ENCODE measurements at places on chromosomes 11 and 22.

- no peak for DNase-seq
Observed at GRCh38 chr11:90908074-90908473, 685.2 kb upstream of the CHORDC1 start.

DNA sequence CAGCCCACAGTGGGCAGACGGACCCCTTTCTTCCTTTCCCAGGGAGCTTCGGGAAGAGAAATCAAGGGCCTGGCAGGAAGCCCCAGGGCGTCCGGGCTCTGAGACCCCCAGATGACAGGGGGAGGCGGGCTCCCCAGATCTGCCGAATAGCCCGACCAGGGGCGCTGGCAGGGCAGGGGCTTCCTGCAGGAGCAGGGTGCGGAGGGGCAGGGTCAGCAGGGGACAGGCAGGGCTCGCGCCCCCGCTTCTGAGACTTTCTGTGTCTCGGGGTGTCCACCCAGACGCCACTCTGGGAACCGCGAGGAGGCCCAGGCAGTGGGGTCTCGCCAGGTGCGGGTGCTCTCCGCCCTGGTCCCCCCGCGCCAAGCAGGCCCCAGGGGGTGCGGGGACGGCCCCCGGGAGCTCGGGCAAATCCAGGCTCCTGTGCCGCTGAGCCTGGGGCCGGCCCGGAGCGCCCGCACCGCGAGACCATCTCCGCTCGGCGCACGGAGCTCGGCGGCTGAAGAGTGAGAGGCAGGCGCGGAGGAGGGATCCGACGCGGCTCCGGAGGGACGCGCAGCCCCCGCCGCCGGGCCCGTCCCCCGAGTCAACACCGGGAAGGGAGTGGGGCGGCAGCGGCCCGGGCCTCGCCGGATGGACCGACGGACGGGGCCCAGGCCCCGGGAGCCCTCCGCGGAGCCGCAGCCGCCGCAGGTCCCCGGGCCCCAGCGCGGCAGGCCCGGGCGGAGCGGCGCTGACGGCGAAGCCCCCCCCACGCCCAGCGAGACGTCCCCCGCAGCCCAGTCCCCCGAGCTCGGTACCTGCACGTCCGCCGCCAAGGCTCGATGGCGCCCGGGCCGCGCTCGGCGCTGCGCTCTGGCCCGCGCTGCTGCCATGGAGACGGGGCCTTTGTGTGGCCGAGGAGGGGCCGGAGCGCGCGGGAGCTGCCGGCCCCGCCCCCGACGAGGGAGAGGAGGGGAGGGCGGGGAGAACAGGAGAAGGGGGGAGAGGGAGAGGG, at the start of gene PLXNB2:
Gene PLXNB2 (minus strand): TSS at position 894 of the 997 bp plus-strand sequence. CDS start 17,062 bp downstream, outside the sequence.
- peak; percentile 48 for DNase-seq

- no peak for DNase-seq
Observed at GRCh38 chr22:36552289-36552688, 23.3 kb upstream of the EIF3D start.

DNA sequence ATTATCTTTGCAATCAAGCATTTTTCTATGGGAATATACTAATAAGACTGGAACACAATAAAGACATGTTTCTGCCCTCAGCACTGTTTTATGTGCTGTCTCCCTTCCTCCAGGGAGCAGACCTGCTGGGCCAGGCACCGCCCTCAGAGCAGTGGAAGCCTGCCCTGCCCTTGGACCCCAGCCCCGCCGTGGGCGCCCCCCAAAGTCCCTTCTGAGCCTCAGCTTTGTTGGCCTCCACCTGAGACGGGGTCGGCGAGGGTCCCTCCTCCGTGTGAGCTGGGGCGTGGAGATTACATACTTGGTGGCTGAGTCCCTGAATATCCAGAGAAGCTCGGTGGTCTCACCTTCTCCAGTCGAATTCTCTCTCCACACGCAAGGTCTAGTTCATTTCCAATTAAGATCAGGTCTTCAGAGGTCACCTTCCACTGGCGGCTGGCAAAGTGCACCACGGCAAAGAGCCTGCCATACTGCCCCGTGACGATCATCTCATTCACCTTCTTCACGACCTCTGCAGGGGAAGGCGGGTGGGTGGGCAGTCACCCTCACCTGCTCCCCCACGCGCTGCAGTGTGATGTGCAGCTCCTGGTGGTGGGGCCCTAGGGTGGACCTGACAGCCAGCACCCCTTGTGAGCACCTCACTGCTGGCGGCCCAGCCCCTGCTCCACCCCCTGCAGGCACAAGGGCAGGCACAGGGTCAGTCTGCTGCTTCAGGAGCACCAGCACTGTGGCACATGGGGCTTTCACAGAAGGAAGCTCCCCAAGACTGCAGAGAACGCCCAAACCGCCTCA, 7.3 kb downstream of the MRPL21 start:
- DNase-seq, result no peak

DNA sequence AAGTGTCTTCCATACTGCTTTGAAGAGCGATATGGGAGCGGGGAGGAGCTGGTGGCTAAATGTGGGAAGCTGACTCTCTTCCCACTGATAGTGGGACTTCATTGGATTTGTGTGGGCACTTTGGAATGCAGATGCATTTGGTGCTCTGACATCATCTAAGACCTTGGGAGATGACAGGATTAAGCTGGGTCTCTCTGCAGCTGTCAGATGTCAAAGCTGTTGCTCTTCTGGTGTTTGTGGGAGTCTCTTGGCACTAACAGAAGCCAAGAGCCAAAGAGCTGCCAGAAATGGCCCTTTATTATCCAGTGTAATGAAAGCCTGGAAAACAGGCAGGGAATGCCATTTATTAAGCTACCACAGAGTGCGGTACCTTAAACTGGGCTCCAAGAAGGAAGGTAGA, 20.6 kb downstream of the GRAMD1B start:
- DNase-seq, result no peak

DNA sequence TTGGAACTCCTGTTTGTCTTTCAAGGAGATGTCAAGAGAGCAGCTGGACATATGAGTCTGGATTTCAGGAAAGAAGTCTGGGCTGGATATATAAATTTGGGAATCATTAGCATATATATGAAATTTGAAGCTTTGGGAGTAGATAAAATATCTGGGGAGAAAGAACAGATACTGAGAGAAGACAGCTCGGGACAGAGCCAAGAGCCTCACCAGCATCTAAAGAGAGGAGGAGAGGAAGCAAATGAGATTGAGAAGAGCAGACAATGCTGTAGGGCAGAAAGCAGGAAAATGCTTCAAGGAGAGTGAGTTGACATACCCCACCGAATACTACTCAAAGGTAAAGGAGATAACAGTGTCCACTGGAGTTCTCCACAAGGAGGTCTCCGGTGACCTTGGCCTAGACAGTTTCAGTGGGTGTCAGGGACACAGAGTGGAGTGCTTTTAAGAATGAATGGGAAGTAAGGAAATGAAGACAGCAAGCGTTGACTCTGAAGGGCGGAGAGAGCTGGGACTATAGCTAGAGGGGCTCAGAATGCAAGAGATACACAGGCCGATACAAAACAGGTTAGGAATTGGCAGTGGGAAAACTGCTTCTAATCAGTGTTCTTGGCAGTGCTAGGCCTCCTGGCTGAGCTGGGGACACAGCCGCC, 862 bp downstream of the APBB1 start:
- no peak for DNase-seq

- no peak for DNase-seq
Observed at GRCh38 chr11:118856314-118856713, 27.4 kb upstream of the CXCR5 start.

DNA sequence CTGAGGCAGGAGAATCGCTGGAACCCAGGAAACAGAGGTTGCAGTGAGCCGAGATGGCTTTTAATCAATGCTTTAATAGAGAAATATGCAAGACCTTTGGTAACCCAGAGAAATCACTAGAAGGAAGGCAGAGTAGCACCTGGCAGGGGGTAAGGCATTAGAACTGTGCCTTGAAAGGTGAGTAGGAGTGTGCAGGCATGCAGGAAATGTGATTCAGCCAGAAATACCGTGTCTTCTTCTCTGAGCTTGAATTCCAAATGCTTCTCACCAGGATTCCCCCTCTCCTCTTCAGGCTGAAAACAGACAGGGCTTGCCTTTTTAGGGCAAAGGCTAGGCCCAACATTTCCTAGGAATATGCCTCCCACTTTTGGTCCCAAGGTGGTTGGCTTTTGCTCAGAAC, 51.0 kb downstream of the OR4D9 start:
- no peak for DNase-seq

DNA sequence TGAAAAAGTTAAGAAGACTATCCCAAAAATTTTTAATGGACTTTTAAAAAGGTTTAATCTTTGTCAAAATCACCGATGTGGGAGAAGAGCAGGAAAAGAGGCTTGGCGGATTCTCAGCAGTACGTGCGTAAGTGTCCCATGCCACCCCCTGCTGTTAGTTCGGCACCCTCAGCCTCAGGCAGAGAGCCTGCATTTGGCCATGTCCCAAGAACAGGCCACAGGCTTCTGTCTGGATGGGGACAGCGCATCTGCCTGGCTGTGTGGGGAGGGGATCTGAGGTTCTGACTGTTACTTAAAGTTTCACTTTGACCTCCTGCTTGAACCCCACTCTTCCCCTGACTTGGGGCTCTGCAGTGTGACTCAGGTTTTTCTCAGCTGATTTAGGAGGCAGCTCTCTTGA, 35.3 kb downstream of the EXT2 start:
- no peak for DNase-seq

DNA sequence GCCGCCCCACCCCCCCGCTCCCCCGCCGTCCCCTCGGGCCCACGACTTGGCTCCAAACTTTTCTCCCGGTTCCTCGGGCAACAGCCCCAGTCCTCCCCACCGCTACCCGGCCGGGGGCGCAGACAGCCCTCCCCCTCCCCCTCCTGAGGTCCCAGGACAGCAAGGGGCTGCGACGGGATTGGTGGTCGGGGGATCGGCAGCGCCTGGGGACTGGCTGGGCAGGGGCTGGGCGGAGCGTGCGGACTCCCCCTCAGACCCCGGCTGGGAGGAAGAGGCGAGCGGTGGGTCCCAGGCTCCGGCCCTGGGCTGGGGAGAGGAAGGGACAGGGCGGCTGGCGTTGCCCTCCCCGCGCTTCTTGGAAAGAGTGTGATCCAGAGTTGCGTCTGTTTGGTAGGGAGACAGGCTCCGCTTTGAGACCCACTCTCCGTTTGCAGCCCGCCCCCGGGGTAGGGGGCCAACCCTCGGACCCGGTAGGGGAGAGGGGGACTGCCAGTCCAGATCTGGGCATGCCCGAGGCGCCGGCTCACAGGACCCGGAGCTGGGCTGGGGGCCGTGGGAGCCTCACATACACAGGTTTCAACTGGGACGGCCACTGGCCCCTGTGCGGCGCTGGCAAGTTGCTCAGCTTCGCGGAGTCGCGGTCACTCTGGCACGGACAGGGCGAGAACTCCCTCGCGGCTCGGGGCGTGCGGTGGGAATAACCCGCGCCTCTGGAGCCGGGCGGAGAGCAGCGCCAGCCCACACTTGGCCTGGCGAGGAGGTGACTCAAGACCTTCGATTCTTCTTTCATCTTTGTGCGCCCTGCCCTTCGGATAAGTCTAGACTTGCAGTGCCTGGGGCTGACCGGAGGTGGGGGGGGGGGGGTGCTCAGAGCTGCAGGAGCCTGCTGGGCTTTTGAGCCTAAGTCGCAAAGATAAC, 999 bp downstream of the TSKU start:
- DNase-seq, result no peak

DNA sequence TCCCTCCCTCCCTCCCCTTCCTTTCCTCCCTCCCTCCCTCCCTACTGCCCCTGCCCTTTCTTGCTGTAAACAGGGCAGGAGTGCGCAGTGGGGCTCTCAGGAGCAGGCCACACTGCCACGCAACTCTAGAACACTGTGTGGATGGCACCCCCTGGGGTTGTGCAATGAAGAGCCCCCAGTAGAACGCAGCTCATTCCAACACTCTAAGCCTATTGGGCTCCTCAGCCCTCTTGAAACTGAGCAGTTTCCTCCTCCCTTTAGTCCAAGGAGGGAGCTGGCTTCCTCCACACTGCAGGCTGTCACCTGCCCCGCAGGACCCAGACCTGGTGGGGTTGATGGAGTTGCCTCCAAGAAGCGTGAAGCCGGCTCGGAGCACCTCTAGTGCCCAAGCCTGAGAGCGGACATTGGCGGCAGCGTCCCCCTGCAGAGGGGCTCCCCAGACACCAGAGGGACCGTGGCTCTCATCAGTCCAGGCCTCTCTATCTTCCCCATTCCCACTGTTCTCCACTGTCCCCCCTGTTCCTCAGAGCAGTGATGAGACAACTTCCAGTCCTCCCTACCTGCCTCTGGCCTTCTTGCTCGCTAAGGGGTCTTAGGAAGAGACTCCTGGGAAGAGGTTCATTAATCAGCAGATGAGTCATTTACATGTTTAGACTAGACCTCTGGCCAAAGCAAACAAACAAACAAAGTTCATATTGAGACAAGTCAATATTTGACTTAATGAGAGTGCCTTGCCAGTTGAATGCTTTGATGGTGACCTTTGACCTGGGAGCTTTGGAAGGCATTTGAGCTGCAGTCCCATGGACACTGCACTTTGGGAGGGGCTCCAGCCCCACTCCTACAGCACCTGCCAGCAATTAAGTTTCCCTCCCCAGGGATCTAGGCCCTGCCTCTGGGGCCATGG, 64.0 kb downstream of the RPUSD4 start:
- peak; percentile 58 for DNase-seq

- DNase-seq, result no peak
Observed at GRCh38 chr11:57081356-57081755, 92.6 kb downstream of the OR5AK2 start.

Data from NCI-H2029 (cell line).